ENCODE measurements at places on chromosomes 4 and X.

DNA sequence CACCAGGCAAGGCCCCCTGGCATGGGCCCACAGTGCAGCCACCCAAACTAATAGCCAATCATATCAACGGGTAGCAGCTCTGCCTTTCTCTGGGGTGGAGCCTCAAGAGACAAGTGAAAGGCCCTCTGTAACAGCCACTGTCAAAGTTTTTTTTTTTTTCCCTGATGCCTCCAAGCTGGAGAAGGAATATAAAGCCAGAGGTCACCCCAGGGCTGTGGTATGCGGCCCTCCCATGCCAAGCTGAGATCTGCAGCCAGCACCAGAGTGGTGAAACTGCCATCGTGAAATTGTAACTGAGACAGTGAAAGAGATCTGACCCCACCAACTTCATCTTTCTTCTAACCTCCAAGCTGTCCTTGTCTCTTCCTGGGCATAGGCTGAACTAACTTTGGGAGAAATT is 407.0 kb downstream of the KLHL4 start:
- DNase-seq: no peak

DNA sequence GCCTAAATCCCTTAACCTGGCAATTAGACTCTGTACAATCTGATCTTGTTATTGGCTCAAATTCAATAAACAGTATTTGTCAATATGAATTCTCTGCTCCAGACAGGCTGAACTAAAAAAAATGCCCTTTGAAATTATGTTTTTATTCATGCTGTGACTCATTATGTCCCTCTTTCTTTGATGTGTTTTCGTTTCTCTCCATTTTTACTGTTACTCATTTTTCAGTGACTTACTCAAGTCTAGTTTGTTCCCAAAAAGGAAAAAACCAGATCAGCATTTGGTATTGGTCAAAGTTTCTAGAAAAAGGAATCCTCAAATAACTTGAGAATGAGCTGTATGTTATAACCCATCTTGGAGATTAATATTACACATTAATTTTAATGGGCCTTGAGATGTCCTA is 40.4 kb downstream of the UNC5C start:
- no peak for DNase-seq

DNA sequence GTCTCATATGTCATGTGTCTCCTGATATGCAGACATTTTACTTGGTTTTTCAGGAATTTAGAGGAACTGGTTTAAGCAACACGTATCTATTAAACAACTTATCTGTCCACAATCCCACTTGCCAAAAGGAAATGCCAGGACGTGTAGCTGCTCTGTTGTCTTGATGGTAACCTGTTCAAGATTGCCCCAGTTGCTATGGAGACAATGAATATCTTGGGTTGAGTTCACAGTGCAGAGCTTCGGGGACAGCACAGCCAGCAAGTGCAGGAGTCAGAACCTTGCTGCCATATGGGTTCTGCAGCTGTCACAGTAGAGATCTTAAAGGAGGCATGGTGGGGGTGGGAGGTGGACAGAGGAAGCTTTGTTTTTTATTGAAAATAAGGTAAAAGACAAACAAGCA is 28.7 kb upstream of the FAM9B start:
- DNase-seq: no peak

- no peak for DNase-seq
Observed at GRCh38 chr4:185144601-185145240, 1.7 kb downstream of the SLC25A4 start.

DNA sequence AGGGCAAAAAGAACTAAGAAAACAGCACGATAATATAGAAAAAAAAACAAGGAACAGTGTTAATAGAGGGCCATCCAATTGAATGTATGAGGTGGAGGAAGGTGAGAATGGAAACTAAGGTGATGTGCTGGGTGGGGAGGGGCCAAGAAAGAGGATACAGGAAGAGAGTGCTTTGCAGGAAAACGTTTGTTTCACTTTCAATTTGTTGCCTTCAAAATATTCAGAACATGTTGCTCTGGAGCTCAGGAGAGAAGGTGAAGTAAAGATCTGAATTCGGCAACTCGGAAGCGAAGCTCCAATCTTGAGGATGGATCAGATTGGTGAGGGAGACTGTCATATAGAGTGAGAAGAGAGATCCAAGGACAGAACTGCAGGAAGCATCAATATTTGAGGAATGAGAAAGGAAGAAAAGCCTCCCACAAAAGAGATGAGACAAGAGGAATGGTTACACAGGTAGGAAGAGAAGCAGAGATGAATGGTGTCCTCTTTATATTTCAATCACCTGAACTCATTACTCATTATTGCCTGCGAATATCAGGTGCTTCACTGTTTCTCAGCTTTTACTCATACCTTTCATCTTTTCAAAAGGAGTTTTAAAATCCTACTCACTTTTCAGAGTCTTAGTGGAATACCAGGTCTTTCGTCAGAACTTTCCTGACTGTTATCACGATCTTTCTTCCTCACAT is 14.7 kb upstream of the SEC24D start:
- no peak for DNase-seq

GRCh38 chr4:73735231-73735630 is 5.1 kb upstream of the CXCL8 start:
- DNase-seq: no peak

DNA sequence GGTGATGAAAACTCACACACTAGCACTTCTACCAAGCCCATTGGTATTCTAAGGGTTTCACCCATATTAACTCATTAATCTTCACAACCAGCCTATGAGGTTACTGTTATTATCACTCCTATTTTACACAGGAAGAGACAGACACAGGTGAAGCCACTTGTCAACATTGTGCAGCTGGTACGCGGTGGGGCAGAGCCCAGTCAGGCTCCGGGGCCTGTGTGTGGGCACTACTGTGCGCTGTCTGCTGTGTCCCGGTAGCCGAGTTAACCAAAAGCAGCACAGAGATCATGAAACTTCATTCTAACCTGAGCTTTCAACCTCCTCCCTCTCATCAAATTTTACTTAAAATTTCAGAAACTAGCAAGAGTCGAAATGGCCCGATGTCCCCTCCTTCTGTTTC is 111.3 kb downstream of the PHKA2 start:
- no peak for DNase-seq

GRCh38 chrX:16212436-16212835 is 45.2 kb downstream of the MAGEB17 start:
- DNase-seq: no peak

GRCh38 chr4:183342541-183343533 is 20.6 kb upstream of the CLDN24 start:
- DNase-seq: no peak

GRCh38 chr4:11189756-11190155 is 238.9 kb downstream of the HS3ST1 start:
- DNase-seq: no peak

DNA sequence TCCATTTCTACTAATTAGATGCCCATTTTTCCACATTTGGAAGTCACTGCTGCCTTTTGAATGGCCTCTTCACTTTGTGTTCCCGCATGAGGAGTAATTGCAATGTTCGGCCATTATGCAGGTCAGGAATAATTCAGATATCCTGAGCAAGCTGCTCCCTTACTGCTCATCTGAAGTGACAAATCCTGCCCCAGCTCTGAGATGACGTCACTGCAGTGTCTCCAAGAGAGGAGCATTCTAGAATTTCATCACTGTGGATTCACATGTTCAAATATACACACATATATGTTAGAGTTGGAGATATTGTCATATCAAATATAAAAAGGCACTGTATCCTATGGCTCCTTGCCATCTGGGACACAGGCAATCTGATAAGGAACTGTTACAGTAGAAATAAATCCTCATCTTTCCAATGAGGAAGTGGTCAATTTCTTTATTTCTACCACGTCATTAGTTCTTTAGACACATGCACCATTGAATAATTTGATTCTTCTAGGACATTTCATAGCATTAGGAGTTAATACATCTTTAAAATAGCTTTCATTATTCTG is 706.9 kb upstream of the TENM3 start:
- DNase-seq: no peak

DNA sequence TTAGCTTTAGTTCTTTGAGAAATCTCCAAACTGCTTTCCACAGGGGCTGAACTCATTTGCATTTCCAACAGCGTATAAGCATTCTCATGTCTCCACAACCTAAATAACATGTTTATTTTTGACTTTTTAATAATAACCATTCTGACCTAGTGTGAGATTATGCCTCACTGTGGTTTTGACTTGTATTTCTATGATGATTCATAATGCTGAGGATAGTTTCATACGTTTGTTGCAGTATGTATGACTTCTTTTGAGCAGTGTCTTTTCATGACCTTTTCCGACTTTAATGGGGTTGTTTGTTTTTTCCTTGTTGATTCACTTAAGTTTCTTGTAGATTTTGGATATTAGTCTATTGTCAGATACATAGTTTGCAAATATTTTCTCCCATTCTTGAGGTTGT is 1833.0 kb upstream of the PCDH10 start:
- DNase-seq: no peak

DNA sequence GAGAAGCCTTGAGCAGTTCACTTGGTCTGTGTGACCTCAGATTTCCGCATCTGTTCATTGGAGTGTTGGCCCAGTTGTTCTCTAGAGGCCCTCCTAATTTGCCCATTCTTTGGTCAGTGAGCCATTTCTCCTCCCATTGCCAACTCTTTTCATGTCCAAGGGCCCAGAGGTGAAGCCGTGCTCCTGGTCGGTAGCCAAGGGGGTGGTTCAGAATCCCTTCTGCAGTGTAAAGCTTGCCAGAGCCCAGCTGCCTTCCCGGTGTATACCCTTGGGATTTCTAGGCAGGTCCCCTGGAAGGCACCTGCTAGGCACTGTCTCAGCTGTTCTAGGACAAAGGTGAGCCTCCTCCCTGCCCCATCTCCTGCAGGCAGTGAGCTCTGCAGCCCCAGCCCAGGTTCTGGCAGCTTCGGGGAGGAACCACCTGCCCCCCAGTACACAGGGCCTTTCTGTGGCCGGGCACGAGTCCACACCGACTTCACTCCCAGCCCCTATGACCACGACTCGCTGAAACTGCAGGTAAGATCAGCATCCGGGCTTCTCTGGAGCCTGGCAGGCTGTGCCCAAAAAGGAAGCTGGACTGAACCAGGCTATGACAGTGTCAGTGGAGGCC is 12.3 kb downstream of the SASH3 start:
- DNase-seq: no peak

GRCh38 chrX:17860179-17860780 is 818 bp downstream of the RAI2 start:
- no peak for DNase-seq

- DNase-seq: no peak
Observed at GRCh38 chr4:148874331-148874730, 432.1 kb upstream of the NR3C2 start.

GRCh38 chr4:141845901-141846300 is 209.5 kb downstream of the IL15 start:
- DNase-seq: no peak

DNA sequence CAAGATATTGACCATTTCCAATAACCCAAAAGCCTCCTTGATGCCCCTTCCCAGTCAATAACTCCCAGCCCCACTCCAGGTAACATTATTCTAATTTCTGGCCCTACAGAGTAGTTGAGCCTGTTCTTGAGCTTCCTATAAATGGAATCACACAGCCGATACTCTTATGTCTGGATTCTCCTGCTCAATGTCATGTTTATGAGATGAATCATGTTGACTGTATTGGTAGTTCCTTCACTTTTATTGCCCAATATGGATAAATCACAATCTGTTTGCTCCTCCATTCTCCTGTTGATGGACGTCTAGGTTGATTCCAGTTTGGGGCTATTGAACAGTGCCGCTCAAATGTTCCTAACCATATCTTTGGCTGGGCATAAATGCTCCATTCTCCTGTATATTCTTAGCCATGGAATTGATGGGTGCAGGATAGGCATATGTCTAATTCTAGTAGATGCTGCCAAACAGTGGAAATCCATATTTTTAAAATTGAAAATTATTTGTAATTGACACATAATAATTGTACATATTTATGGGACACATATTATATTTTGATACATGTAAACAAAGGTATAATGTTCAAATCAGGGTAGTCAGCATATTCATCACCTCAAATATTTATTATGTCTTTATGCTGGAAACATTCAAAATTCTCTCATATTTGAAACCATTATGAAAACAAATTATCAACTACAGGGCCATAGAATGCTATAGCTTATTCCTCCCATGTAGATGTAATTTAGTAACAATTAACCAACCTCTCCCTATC is 40.5 kb upstream of the SLC2A9 start:
- no peak for DNase-seq

DNA sequence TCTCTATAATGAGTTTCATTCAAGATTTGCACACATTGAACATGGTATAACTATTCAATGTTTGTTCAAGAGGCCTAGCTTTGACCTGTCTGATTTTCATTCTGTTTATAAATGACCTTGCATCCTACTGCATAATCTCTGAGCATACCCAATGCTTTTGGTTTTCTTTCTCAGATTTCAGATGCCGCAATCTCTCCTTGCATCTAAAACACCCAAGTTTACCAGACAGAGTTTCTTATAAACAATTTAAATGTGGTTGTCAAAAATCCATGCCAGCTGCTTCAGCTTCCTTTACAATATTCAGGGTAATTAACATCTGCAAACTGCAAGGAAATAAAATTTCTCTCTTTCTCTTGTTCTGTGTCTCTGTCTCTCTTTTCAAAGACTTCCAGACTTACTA is 123.0 kb upstream of the PCDH18 start:
- DNase-seq: no peak

GRCh38 chr4:3252831-3253641 is 4.1 kb downstream of the MSANTD1 start:
- DNase-seq: no peak

- no peak for DNase-seq
Observed at GRCh38 chr4:110587666-110588285, 35.1 kb downstream of the PITX2 start.

DNA sequence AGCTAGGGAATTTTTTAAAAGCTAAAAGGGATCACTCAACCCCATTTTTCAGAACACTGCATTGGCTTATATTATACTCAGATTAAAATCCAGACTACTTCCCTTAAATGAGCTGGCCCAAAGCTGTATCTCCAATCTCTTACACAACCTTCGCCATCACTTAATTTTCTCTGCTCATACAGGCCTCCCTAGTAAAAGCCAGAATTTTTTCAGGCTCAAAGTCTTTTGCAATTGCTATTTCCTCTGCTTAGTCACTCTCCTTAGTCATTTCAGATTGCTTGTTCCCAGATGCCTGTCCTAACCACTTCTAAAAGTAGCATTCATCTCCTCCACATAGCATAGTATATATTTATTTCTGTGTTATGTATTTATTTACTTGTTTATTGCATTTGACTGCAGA is 1587.9 kb upstream of the ADGRL3 start:
- DNase-seq: no peak

GRCh38 chr4:78483811-78484210 is 67.8 kb upstream of the ANXA3 start:
- no peak for DNase-seq

- DNase-seq: no peak
Observed at GRCh38 chr4:16199093-16199492, 27.2 kb downstream of the TAPT1 start.
